ENCODE measurements at places on chromosomes 12 and 14.

DNA sequence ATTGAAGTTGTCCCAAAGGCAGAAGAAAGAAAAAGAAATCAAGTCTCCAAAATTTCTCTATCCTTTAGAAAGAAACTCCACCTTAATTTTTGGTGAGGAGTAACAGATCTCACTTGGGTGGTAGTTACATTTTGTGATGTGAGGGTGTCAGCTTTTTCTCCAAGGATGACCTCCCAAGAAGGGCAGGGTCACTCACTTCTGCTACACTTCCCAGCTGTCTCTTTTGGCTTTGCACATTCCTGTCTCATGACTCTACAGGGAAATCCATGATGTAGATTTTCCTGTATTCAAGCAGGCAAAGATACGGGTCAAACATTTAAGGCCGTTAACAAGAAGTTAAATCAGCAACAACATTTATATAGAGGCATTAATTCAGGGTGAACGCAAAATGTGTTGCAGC, 1016.4 kb downstream of the NRXN3 start:
- no peak for DNase-seq

DNA sequence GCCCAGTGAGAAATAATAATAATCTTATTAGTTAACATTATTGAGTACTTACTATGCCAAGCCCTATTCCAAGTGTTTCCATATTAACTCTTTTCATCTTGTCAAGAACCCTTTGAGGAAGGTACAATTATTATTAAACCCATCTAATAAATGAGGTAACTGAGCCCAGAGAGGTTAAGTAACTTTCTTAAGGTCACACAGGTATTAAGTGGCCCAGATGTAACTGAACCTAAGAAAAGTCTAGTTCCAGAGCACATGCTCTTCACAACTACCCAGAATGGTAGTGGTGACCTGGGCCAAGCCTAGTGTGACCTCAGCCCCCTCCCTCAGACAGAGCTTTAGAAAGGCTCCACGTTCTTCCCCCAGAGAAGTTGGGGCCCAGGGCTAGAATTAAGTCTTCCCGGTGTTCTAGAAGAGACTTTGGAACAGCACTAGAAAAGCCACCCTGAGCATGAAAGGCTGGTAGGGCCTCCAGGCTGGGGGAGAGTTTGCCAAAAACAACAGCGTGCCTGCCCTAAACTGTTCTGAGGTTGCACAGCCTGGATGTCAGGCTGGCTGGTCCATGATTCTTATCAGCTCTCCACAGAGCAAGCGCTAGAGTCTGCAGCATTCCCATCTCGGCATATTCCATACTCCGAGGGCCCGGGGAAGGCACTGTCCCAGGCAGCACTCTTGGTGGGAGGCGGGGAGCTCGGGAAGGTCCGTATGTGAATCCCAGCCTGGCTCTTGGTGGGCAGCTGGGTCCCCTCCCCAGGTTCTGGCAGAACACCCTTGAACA, 41.3 kb upstream of the CTDSP2 start:
- DNase-seq, result no peak

DNA sequence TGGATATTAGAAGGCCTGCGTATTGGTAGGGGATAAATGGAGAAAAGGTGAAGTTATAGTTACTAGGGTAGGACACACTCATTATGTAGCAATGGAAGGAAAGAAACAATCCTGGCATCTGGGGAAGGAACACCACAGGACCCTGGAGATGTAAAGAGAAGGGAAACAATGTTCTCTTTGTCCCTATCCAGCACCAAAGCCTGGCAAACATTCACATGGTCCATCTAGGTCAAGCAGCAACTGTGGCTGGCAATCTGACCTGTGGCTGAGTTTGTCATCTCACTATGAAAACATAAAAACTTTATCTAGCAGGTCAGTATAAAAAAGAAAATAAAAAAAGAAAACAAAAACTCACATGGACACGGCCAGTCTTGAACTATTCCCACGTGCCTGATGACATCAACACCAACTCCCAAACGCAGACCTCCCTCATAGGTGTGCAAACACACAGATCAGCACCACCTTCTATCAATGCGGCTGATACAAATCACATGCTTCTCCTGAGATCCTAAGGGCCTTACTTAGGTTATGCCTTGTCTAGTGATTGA, 2.6 kb downstream of the POMT2 start:
- no peak for DNase-seq

GRCh38 chr14:85865701-85866100, 335.8 kb downstream of the FLRT2 start:
- DNase-seq, result no peak

GRCh38 chr12:66555113-66555512, 123.8 kb downstream of the GRIP1 start:
- no peak for DNase-seq

GRCh38 chr12:58639318-58639934, 280.9 kb downstream of the LRIG3 start:
- DNase-seq, result no peak

DNA sequence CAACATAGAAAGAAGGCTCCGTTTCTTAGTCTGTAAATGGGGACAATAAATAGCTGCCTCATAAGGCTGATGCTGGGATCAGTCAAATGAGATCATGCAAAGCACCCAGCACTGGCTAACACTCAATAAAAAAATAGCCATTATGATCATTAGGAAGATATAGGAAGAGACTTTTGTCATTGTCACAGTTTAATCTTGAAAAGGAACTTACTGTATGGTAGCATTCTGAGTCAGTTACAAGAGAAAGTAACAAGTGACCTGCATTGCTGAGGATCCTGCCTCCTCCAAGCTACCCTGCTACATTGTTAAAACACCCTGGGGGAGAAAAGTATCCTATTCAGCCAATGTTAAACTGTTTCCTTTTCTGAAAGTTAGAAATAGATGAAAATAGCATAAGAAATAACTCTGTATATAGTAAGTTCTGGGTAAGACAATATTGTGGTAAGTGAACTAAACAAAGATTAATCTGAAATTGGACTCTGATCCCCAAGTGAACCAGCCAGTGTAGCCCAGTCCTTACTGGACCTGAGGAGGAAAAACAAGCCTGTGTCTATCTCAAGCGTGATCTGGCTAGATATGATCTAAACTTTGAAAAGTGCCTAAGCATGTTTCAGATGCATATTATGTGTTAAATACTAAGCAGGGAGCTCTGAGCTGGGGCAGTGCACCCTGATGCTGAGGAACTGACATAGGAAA, 3.6 kb upstream of the NUDT4 start:
- DNase-seq, result no peak

DNA sequence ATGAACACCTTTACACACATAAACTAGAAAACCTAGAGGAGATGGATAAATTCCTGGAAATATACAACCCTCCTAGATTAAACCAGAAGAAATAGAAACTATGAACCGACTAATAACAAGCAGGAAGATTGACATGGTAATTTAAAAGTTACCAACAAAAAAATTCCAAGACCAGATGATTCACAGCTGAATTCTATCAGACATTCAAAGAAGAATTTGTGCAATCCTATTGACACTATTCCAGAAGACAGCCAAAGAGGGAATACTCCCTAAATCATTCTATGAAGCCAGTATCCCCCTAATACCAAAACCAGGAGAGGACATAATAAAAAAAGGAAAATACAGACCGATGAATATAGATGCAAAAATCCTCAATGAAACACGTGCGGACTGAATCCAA, 102.6 kb upstream of the KRR1 start:
- DNase-seq, result no peak

DNA sequence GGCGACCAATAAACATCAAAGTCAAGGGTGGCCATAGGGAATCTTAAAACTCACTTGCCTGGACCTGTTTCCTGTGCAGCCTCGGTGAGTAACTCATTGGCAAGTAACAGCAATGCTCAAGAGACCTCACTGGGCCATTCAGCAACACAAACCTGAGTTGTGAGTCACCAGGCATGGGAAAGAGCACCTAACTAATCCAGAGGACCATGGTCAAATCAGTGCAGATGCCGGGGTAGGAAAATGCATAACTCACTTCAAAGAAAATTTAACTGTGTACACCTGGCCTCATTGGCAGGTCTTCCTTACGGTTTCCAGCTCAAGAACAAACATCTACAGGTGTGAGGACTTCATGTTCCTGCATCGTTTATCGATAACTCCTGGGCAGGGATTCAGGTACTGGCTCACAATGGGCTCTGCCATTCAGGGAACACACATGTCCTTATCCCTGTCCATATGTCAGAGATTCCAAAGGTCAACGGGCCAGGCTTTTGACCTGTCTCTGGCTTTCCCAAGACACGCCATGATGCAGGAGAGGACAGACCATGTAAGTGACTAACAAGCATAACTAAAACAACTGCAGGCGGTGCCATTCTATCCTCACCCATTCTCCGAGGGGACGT, 211.8 kb downstream of the ANO2 start:
- no peak for DNase-seq

DNA sequence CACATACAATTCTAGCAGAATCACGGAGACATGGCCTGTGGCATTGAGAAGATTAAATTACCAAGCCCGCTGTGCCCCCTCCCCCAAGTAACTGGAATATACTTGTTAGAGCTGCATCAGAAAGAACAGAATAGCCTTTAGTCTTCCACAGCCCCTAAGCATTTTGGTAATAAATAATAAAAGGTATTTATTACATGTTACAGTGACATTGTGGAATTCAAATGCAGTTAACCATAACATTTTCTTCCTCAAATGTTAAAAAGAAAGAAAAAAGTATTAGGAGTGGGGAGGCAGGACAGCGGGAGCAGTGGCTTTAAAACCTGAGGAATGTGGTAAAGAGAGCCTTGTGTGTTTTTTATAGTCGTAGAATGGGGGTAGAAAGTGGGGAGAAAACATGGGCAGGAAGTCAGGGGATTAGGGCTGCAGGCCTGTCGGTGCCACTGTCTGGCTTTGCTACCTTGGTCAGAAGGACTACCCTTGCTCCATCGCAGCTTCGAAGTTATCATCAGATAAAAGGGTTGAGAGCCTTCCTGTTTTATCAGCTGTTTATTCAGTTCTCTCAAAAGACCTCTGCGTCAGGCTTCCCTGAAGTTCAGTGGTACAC, 255.9 kb downstream of the MSRB3 start:
- no peak for DNase-seq

DNA sequence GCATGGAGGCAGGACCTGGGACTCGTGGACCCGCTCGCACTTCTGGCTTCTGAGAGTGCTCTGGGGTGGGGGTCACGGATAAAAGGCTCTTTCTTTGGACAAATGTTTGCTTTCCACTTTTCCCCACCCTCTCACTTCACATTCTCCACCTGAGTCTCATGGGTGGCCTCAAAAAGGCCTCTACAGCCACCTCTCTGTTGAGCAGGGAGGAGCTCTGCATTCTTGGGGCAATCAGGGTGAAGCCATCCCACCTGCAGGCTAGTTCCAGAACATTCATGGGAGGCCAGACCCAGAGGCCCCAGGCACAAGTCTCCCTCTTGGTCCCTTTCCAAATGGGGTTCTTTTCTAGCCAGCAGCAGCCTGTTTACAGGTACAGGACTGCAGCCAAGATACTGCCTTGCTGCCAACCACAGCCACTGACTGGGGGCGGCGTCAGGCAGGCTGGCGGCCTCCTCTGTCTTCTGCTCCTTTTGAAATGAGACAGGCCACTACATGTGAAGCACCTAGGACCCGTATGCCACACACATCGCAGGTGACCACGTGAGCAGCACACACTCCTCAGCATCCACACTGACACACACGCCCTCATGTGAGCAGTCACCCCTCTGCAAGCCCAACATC, 18.2 kb upstream of the CEBPE start:
- no peak for DNase-seq

DNA sequence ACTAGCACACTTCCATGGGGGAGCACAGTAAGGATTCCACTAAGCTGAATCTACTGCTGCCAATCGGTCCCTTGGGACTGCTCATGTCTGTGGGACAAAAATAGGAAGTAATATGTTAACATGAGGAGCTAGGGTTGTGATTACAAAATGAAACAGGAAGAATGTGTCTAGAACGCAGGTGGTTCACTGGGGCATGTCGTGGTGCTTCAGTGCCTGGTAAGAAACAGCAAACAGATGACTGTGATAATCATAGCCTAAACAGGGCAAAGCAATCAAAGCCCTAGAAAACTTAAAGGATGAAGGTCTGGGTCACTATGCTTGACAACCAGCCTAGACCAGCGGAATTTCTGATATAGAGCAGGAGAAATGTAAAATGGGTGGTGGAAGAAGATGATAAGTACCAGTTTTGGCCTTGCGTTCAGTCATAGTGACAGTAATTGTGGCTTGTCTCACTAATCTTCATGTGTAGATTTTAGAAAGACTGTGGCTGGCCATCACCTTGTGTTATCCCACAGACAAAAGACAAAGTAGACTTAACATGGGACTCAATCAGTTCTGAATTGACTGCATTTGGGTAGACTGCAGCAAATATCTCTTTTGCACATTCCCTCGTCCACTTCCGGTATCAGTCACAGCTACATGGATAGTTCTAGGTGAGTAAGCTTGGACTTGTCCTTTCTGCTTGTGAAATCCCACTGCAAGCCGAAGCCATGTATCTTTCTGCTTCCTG, 51.4 kb downstream of the WASHC3 start:
- no peak for DNase-seq

- no peak for DNase-seq
Measured at GRCh38 chr12:92134638-92135274, 10.9 kb downstream of the BTG1 start.

DNA sequence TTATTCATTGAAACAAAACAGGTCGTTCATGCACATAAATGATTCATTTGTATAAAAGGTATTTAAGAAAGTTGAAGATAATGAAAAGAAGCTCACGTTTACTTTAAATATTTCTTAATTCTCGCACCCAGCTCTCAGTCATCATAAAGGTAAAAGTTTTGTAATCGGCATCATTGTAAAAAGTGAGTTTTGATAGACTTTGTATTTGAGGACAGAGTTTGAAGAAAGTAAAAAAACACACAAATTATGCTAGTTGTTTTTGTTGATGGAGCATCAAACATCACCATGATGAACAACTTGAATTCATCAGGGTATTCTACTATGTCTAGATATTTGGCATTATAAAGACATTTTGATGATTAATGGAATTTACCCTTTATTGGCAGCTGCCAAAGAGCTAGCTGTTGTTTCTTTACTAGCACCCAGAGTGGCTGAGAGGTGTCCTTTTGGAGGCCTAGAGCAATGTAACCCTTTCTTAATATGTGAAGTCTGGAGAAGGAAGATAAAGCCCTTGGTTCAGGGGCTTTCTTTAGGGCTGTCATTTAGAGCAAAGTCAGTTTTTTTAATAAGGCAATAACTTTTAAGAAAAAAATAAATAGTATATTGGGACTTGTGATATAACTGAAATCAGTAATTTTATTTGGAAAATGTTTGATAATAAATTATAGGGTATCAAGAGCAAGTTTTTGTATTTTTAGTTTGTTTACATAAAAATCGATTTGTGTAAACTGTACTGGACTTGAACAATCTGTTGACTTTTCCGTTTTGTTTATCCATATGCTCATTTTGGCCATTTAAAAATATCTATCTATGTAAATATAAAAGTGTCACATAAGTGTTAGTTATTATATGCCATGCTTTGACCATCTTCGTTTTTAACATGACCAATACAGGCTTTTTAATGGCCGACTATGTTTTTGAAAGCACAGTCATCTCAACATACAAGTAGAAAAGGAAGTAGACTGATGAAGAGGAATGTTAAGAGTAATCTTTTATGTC, 7.4 kb downstream of the GLRX5 start:
- DNase-seq, result no peak
